ENCODE measurements at places on chromosomes 3 and 15.

- no peak for DNase-seq
Observed at GRCh38 chr15:62412686-62413085, 247.6 kb upstream of the C2CD4B start.

- DNase-seq, result no peak
Observed at GRCh38 chr15:68635141-68635540, 56.3 kb downstream of the CORO2B start.

DNA sequence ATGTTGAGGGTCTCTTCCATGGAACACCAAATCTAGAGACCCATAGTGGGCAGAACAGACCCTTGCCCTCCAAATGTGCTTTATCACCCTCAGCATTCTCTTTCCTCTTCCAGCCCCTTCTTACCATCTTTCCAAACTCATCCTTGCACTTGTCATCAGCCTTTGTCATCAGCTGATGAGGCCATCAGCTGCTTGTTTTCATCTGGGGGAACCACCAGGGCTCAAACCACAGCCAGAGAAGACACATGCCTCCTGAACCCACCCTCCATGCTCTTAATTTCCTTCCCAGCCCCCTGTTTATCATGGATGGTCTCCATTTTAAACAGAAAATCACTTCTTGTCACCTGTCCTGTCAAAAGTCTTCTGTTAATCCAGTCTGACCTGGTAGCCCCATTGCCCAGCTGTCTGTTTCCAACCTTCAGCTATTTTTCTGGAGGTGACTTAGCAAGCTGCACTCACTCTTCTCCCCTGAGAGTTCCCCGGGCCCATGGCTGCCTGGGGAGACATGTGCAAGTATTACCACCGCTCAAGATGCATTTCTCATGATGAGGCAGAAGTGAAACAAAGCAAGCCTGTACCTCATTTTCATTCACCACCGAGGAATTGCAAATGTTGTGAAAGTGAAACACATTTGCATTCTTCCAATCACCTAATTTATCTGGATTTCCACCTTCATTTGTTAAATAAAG is 14.7 kb upstream of the SYNM start:
- no peak for DNase-seq

GRCh38 chr3:182305881-182306665 is 487.2 kb upstream of the ATP11B start:
- DNase-seq, result no peak

- no peak for DNase-seq
Observed at GRCh38 chr3:29183346-29184087, 97.4 kb upstream of the RBMS3 start.

DNA sequence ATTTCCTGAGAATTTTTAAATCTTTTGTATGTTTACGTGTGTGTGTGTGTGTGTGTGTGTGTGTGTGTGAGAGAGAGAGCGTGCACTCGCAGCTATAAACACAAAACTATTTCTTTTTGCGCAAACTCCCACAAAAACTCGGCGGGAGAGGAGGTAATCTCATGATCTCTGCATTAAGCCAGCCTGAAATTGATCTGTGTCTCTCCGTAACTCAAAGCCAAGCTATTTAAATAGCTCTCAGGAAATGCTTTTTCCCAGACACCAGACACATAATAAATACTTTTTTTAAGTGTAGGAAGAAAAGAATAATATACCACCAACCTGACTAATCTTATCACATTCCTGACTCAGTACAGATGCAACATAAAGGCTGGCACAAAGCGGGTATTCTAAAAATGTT is 226.8 kb downstream of the MAGI1 start:
- no peak for DNase-seq

- DNase-seq, result no peak
Observed at GRCh38 chr15:90994059-90994416, 297 bp downstream of the PRC1 start.

- DNase-seq, result no peak
Observed at GRCh38 chr3:125589547-125590122, 5.7 kb downstream of the OSBPL11 start.

DNA sequence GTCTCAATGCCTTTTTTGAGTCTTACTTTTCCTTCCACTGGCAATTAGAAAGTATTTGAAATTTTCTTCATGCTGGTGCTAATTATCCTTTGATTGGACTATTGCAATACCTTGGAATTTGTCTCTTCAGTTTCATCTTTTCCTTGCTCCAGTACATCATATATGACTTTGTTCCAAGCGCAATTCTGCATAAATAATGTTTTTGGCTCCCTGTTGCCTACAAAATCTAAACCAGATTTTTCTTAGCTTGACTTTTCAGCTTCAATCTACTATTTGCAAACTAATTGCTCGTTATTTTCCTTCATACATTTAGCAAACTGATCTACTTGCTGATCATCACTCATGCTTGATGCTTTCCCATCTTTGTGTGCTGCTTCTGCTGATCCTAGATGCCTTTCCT is 230.8 kb upstream of the GPR149 start:
- no peak for DNase-seq

DNA sequence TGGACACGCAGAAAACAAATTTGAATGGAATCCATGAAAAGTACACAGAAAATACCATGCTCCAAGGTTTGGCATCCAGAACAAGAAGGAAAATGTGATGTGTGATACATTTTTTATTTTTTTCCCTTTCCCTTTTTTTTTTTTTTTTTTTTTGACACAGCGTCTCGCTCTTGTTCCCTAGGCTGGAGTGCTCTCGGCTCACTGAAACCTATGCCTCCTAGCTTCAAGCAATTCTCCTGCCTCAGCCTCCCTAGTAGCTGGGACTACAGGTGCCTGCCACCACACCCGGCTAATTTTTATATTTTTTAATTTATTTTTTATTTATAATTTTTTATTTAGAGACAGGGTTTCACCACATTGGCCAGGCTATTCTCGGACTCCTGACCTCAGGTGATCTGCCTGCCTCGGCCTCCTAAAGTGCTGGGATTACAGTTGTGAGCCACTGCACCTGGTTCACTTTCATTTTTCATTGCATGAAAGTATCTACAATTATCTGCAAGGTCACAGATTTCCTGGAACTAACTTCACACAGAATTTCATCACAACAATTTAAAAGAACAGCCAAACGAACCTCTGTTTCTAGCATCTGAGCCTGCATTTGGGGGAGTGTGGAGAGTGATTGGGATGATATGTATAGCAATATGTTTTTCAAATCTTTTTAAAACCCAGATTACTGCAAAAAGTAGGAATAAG is 8.3 kb downstream of the POU1F1 start:
- no peak for DNase-seq

- no peak for DNase-seq
Observed at GRCh38 chr3:11784971-11785377, 61.7 kb downstream of the TAMM41 start.

GRCh38 chr3:109091846-109092245 is 26.1 kb downstream of the MORC1 start:
- DNase-seq, result no peak

- no peak for DNase-seq
Observed at GRCh38 chr3:110614186-110614585, 457.4 kb upstream of the NECTIN3 start.

- DNase-seq, result no peak
Observed at GRCh38 chr3:22231061-22231460, 480.1 kb upstream of the ZNF385D start.

GRCh38 chr3:102979682-102980354 is 545.0 kb downstream of the ZPLD1 start:
- DNase-seq, result peak; percentile 97

DNA sequence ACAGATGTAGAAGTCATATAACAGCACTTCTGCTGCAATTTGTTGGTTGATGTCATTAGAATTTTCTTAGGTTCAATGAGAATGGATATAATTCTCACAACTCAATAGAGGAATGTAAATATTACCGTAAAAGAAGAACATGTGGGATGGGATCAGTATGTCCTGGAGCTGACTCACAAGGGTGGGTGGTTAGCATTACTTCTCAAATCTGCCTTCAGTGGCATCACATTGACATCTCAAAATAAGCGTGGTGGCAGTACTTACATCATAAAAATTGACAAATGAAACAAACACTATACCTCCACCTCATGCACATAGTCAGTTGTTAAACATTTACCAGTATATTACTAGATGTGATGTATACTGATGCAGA is 1068.0 kb upstream of the CADM2 start:
- no peak for DNase-seq

GRCh38 chr3:135172191-135172869 is 377.3 kb downstream of the EPHB1 start:
- no peak for DNase-seq

DNA sequence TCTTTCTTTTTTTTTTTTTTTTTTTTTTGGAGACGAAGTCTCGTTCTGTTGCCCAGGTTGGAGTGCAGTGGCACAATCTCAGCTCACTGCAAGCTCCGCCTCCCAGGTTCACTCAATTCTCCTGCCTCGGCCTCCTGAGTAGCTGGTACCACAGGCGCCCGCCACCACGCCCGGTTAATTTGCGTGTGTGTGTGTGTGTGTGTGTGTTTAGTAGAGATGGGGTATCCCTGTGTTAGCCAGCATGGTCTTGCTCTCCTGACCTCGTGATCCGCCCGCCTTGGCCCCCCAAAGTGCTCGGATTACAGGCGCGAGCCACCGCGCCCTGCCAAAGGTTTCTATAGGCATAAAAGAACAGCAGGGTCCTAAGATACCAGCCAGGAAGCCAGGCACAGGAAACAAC is 261.0 kb upstream of the CCDC54 start:
- DNase-seq, result no peak

DNA sequence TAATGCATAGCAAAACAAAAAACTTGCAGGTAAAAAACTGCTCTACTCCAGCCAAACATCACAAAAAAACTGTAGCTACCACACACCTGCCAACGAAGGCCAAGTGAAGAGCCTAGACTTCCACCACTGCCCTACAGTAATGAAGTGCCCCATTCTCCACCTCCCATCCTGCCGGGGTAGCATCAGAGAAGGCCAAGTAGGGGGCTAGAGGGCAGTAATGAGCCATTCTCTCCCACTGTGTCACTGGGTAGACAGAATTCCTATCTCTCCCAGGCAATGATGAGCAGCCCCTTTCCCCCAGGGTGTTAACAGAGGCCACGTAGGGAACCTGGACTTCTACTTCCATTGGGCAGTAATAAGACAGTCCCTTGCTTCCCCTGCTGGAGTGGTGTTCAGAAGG is 9.5 kb downstream of the SEC22C start:
- peak; percentile 17 for DNase-seq
